ENCODE measurements at places on chromosomes 1 and 21.

DNA sequence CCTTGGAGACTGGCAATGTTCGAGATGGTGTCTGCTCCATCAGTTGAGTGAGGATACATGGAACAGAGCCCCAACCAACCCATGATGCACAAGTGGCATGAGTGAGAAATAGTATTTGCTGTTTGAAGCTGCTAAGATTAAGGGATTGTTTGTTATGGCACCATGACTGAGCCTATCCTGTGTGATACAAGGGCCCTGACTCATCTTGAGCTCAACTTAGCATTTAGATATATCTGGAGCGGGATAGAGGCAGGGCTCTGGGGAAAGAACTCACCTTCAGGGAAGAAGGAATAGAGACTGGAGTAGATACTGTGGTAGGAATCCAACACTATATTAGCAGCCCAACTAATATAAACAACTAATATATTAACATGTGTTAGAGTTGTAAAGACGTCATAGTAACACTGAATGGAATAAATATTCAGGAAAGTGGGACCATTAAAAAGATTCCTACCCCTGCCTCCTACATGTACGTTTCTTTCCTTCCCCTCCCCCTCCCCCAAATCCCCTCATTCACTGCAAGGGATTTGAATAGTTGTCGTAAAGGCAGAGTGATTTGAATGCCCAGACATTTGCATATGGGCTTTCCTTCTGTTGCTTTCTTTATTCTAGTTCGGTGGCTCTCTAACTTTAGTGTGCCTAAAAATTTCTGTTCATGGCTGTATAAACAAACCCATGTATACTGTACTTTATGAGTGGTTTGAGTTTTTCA lies 106.6 kb upstream of the POU3F1 start:
- DNase-seq = no peak

DNA sequence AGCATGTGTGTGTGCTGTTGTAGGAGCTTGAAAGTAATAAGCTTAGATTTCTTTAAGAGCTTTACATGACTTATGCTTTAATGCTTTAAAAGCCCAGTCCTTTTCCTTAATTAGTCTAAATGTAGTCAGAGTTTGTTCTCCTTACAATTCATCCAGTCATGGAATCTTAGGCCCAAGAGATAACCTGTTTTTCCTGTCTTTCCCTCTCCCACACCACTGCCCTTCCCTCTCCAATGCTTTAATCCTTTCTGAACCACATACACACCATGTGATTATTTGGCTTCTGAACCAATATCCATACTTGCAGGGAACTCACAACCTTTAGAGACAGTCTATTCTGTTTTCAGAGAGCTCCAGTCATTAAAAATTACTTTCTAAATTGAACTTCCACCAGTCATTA lies 37.6 kb downstream of the ALG6 start:
- no peak for DNase-seq

DNA sequence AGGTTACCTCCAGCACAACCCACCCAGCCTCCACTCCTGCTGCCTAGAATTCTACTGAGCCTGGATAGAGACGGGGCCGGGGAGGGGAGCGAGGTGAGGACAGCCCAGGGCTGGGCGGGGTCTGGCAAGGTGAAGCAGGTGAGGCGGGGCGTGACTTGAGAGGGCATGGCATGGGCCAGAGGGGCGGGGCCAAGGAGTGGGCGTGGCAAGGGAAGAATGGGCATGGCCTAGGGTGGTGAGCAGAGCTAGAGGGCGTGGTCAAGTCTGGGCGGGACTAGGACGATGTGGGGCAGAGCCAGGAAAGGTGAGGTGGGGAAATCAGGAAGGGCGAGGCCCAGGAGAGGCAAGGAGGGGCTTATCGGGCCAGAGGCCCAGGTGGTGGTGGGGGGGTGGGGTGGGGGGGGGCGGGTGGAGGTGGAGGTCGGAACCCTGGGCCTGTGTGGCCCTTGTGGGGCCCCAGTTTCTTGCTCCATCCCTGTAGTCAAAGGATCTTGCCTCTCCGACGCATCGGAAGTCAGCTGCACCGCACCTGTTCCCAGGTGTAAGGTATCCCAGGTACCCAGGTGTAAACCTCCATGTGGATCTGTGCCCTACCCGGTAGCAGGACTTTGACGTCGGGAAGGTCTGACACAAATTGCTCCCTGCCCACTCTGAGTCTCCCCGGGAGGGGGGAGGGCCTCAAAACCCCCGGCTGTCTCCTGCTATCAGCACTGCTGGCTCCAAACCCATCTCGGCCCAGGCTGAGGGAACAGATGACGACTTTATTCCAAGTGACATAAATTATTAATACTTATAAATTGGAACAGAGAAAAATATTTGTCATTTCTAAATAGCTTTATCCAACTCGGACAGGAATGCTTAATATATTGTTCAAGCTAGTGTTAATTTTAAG lies 32.9 kb upstream of the UTS2 start:
- DNase-seq = no peak

DNA sequence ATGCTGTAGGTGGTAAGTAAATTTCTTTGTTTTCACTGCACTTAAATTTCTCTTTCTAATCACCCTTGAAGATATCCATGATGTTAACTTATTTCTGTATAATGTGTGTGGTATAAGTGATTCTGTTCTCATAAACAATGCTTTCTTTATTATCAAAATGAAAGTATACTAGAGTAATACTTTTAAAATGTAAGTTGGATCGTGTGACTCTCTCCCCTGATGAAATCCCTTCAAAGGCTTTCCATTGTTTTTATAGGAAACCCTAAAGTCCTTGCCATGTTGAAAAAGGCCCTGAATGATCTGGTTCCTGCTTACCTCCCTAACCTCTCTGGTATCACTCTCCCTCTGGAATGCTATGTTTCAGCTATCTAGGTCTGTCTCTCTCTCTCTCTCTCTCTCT lies 191.1 kb upstream of the LHX8 start:
- DNase-seq = no peak

GRCh38 chr1:112395821-112396652 lies at the start of gene CTTNBP2NL:
Gene CTTNBP2NL, plus strand, starts transcription at chr1:112396214. Its CDS starts 19,952 bp downstream, at chr1:112416166.
- DNase-seq = peak; percentile 81

DNA sequence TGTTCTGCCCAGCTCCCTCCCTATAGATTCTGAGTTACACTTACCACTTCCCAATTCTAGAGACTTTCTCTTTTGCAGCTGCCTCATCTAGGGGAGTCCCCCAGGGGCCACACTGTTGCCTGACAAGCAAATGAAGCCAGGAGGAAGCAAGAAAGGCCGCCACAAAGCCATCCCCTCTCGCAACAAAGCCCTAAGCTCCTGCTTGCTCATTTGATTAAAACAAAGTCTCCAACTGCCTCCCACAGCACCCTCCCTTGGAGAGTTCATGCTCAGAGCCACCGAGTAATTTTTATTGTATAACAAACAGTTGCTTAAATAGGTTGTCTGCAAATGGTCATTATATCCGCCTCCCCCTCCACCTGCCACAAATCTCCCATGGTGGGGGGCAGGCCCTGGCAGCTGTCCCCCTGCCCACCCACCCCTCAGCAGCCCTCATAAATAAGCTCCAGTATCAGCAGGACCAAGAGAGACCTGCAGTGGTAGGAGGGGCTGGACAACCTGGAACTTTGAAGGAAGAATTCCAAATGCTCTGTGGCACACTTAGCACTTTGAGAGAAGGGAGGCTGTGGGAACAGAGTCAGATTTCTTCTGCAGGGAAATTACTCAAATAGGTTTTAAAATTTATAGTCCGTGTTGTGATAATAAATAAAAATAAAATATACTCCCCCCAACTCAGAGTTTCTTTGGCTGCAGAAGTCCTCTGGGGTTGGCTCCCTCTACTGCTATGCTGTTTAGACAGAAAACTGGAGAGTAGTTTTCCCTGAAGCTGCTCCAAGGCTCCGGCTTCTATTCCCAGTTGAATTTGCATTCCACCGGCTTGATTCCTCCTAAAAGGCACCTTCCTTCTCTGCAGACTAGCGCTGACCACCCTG lies 237.5 kb downstream of the TTLL7 start:
- no peak for DNase-seq

GRCh38 chr1:41639332-41639936 lies 155.0 kb upstream of the EDN2 start:
- DNase-seq = no peak

- no peak for DNase-seq
These were observed 63.1 kb upstream of the MUTYH start for GRCh38 chr1:45403298-45403697.

GRCh38 chr1:236509647-236510401 lies 14.0 kb upstream of the LGALS8 start:
- no peak for DNase-seq
